ENCODE measurements at places on chromosomes 2 and 18.
A peak's percentile ranks its signal among the peaks of the same experiment; 100 is the strongest.

DNA sequence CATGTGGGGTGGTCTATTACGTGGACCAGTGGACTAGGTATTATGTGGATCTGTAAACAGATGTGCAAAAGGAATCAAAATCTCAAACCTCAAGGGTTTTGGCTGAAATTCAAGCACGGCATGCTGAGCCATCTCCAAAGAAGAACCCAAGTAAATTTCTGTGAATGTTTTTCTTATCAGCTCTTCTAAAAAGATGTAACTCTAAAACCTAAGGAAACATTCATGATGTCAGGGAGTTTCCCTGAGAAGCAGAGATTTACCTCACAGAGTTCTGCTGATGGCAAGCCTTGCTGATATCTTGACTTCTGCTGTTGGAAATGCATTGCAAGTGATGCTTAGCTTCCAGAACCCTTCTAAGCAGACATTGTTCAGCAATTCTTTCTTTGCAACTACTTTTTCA is 21.6 kb downstream of the DSG4 start:
- DNase-seq = no peak

- no peak for DNase-seq
Observed at GRCh38 chr2:181116261-181116660, 135.9 kb downstream of the UBE2E3 start.

DNA sequence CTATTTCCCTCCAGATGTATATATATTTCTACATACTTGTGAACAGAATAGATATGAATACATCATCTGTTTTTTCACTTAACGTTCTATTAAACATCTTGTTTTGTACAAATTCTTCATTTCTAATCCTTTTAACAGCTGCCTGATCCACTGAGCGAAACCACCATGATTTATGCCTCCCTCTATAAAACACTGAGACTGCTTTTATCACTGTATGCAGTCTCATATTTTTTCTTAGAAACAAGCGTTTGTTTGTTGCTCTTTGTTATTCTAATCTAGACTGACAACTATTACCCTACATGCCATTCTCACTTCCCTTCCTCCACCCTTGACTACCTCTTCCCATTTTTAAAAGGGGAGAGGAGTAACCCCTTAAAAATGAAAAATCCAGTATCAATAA is 88.2 kb downstream of the DTNB start:
- DNase-seq = no peak

GRCh38 chr2:100889286-100889685 is 69.3 kb downstream of the NPAS2 start:
- DNase-seq = no peak

DNA sequence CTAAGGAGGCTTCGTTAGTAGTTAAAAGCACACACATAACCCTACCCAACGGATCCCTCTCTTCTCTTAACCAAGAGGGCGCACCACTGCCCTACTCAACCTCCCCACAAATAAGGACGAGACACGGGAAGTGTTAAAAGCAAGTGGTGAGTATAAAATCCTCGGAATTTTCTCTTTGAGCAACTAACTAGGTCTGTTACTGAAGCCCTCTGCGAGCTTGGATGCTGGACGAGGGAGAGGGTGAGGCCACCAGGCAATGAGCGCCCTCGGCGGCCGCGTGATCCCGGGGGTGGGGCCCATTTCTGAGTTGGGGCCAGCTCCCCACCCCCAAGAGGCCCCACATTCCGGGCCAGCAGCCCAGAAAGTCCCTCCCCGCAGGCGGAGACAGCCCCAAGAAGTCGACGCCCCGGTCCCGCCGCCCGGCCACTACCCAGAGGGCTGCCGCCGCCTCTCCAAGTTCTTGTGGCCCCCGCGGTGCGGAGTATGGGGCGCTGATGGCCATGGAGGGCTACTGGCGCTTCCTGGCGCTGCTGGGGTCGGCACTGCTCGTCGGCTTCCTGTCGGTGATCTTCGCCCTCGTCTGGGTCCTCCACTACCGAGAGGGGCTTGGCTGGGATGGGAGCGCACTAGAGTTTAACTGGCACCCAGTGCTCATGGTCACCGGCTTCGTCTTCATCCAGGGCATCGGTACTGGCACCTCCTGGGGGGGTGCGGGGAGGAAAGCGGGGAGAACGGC is at the start of gene CYBRD1:
CYBRD1 (plus strand) TSS at position 423 of the 736 bp plus-strand sequence; CDS start at position 495, 72 bp downstream.
- DNase-seq = no peak

DNA sequence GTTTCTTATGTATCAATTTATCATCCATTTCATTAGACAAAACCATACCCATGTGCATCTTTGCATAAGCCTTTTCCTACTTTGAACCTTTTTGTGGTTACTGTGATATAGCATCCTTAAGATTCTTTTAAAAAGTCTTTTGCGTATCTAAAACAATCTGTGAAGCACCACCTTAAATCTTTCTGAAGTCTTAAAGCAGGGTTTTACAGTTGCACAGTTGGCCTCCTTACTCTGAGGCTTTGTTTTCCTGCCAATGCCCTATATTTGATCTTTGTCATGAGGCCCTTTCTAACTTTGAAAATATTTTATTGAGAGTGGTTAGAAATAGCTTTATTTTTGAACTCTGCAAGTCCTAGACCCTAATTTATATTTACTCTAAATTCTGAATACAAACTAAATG is 163.4 kb upstream of the MAP3K20 start:
- DNase-seq = no peak

GRCh38 chr2:31286230-31286629 is 52.3 kb downstream of the EHD3 start:
- peak; percentile 42 for DNase-seq

DNA sequence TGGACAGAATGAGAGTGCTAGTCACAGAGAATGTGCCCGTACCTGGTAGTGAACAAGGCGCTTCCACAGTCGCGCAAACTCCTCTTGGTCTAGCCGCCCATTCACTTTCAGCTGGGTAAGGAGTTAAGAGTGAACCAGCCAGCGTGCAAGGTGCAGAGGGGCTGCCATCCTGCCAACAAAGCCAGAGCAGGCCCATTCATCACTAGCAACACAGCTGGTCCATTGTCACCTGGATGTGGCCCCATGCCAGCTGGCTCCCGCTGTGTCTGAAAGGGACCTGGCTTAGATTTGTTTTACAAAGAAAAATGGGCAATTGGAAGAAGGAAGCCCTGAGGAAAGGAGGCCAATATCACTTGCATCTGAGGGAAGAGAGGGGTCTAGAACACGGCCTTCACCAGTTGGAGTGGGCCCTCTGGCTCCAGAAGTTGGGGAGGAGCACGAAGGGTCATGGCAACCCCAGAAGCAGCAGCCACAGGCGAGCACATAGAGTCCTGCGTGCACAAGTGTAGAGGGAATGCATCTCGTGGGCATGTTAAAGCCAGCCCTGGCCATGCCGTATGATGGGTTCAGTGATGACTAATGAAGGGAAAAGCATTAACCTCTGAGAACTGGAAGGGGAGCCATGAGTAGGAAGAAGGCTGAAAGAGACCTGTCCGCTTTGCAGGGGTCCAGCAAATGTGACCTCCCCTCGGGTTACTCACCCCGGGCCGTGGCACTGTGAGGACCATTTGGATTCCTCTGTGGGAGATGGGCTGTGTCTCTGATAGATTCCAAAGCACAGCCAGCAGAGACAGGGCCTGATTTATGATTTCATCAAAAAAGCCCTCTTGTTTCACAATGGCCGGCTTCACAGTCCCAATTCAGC is 70.6 kb downstream of the CAPN13 start:
- DNase-seq = peak; percentile 75

- no peak for DNase-seq
Observed at GRCh38 chr18:48842259-48843061, 108.3 kb downstream of the SMAD7 start.

DNA sequence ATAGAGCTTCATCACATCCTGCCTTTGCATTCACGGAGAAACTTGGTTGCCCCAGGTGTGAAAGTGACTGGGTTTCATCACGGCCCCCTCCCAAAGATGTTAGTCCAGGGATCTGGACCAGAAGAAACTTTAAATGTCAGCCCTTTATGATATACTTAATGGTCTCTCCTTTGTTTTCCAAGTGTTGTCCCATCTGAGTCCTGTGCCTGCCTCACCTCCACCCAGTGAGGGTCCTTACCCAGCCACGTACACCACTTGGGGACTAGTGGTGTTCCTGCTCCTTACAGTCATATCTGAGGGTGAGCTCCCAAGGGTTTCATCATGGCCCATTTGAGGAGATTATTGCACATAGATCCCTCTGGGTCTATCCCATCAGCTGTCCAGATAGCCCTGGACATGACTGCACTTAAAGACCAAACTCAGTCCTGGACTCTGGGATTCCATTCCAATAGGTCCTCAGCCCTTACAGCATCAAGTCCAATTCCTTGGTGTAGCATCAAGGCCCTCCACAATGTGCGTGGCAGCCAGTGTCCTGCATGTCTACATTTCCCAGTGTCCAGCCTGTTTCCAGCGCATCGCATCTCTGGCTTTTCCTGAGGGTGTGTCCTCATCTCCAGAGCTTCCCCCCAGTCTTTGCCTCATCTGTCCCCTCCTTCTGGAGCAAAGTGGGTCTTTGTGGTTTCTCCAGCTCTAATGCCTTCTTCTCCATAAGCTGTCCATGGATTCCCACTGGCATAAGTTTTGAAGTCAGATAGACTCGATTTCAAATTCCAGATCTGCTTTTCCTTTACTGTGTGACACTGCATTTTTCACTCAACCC is 351.6 kb downstream of the MYCN start:
- no peak for DNase-seq

- DNase-seq = no peak
Observed at GRCh38 chr2:30454571-30454970, 7.5 kb downstream of the LCLAT1 start.

- no peak for DNase-seq
Observed at GRCh38 chr2:238423561-238424312, 3.0 kb upstream of the ASB1 start.

- DNase-seq = no peak
Observed at GRCh38 chr2:221444106-221444505, 128.0 kb downstream of the EPHA4 start.

- DNase-seq = no peak
Observed at GRCh38 chr2:107669335-107669734, 157.4 kb upstream of the RGPD4 start.

- peak; percentile 37 for DNase-seq
Observed at GRCh38 chr2:108612153-108612513, 77.9 kb downstream of the LIMS1 start.

GRCh38 chr2:12070581-12070980 is 324.1 kb downstream of the LPIN1 start:
- DNase-seq = no peak
